ENCODE measurements at places on chromosomes 16 and 17.

DNA sequence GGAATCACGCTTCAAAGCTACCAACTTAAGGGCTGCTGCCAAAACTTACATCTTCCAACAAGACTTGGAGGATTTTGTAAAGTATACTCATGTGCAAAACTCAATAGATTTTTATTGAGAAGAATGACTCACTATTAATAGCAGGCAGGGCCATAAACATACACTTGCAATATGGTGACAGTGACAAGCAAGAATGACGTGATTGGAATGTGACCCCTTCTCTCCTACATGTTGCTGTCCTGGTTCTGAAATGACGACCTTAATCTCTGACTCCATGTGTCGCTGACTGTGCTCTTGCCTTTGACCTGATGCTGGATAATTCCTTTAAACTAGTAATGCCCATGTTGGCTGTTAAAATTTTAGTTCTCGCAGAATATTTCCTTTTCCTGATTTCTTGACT is 174.5 kb downstream of the PARN start:
- no peak overlapping the region for H3K4me3 ChIP-seq
- no peaks in the 10 kb centered on the region for H3K27me3 ChIP-seq
- H3K27ac ChIP-seq, result no peak overlapping the region
- no peaks in the 10 kb centered on the region for H3K36me3 ChIP-seq
- H3K4me1 ChIP-seq, result peaks cover 3% of the 10 kb centered on the region

GRCh38 chr17:78214706-78215061 is 631 bp downstream of the BIRC5 start:
- no peaks in the 10 kb centered on the region for H3K36me3 ChIP-seq
- peak overlapping the region; percentile 52 for H3K4me3 ChIP-seq
- H3K27me3 ChIP-seq, result no peaks in the 10 kb centered on the region
- H3K27ac ChIP-seq, result no peak overlapping the region

GRCh38 chr17:38657824-38658740 is 16.7 kb downstream of the EPOP start:
- no peak overlapping the region for H3K27ac ChIP-seq
- no peaks in the 10 kb centered on the region for H3K4me1 ChIP-seq
- H3K4me3 ChIP-seq, result no peak overlapping the region

- H3K27ac ChIP-seq, result no peak overlapping the region
- H3K27me3 ChIP-seq, result no peaks in the 10 kb centered on the region
- no peak overlapping the region for H3K4me3 ChIP-seq
These were observed 5.1 kb downstream of the MMD start for GRCh38 chr17:55416470-55417052.

GRCh38 chr17:62756198-62756597 is 51.9 kb downstream of the MARCHF10 start:
- no peaks in the 10 kb centered on the region for H3K36me3 ChIP-seq
- no peak for DNase-seq
- H3K4me3 ChIP-seq, result no peak overlapping the region
- no peaks in the 10 kb centered on the region for H3K27me3 ChIP-seq
- H3K27ac ChIP-seq, result no peak overlapping the region

GRCh38 chr17:31357091-31357490 is 34.4 kb upstream of the RAB11FIP4 start:
- no peak overlapping the region for H3K4me3 ChIP-seq
- H3K27ac ChIP-seq, result no peak overlapping the region
- no peaks in the 10 kb centered on the region for H3K4me1 ChIP-seq
- peaks cover 9% of the 10 kb centered on the region for H3K36me3 ChIP-seq

- no peaks in the 10 kb centered on the region for H3K27me3 ChIP-seq
- no peaks in the 10 kb centered on the region for H3K4me1 ChIP-seq
- H3K36me3 ChIP-seq, result no peaks in the 10 kb centered on the region
- no peak for DNase-seq
- H3K4me3 ChIP-seq, result no peak overlapping the region
These were observed 102.7 kb upstream of the DNAH9 start for GRCh38 chr17:11495613-11496012.

DNA sequence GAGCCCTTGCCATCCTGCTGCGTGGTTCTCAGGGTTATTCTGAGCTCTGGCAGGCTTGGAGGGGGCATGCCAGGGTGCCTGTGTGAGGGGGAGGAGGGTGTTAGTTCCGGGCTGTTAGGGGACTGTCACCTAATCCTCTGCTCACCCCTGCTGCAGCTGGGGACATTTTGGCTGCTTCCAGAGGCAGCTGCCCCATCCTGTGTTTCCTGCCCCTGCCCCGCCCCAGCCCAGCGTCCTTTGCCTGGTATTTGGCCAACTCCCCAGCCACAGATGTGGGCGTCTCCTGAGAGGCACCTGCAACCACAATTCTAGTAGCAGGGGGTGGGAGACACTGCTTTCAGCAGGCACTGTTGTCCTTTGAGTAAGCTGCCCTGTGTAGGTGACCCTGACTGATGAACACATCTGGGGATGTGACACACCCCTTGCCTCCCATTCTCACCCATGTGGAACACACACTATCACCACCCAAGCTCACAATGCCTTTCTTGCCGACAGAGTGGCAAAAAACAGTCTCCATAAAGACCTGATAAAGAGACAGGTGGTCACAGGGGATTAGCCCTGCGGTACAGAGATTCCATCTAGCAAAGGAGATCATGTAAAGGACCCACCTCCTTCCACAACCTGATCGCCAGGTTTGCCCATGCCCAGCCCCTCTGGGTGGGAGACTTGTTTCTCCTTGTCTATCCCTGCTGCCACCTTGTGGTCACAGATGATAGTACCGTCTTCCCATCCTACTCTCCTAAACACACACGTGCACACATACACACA is at the start of gene CHRNE:
TSS of gene CHRNE (minus strand) at position 48 of the 768 bp plus-strand sequence. CDS start at position 13, 35 bp downstream.
- DNase-seq, result peak; percentile 80
- H3K27ac ChIP-seq, result peak within 1 kb of the TSS; percentile 29
- no peaks in the 10 kb centered on the region for H3K4me1 ChIP-seq
- H3K27me3 ChIP-seq, result no peaks in the 10 kb centered on the region
- H3K4me3 ChIP-seq, result peak within 1 kb of the TSS; percentile 7

DNA sequence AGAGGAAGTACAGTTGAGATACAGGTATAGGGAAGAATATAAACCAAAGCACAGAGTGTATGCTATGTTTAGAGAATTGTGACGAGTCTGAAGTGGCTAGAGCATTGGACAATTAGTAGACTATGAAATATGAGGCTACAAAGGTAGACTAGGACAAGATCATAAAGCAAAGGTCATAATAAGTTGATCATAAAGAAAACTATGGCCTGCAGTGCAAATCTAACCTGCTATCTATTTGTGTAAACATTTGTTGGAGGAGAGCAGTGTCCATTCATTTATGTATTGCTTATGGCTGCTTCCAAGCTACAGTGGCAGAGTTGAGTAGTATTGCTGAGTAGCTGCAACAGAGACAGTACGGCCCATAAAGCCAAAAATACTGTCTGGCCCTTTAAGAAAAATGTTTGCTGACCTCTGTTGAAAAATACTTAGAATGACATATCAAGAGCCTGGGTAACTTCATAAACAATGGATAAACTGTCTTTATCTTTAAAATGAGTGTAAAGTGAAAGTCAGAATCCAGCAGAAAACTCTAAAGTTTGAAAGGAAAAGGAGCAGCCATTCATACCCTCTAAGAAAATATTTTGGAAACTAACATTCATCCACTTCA is 14.5 kb upstream of the OR1E2 start:
- H3K4me1 ChIP-seq, result no peaks in the 10 kb centered on the region
- DNase-seq, result no peak
- no peaks in the 10 kb centered on the region for H3K36me3 ChIP-seq

- H3K4me1 ChIP-seq, result peaks cover 33% of the 10 kb centered on the region
- DNase-seq, result peak; percentile 36
- H3K27ac ChIP-seq, result no peak overlapping the region
- H3K27me3 ChIP-seq, result no peaks in the 10 kb centered on the region
- H3K4me3 ChIP-seq, result no peak overlapping the region
These were observed 8.2 kb downstream of the CIITA start for GRCh38 chr16:10885246-10885645.

DNA sequence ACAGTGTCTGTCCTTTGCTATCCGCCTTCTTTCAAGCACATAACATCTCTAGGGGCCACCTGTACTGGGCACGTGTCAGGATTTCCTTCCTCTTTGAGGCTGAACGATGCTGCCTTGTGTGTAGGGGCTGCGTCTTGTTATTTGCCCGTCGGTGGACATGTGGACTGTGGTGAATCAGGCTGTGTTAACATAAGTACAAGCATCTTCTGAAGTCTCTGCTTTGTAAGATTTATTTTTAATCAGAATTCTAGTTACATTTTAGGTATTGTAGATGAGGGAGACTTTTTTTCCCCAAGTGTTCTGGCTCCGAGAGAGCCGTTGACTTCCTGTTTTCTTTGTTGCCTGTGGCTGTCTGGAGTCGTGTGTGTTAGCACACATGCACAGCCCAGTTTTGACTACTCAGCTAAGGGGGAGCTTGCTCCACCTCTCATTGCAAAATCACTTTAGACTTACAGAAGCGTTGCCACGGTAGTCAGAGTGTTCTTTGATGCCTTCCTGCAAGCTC is 26.1 kb downstream of the SPG7 start:
- peaks cover 19% of the 10 kb centered on the region for H3K4me1 ChIP-seq
- H3K36me3 ChIP-seq, result peaks cover 20% of the 10 kb centered on the region

DNA sequence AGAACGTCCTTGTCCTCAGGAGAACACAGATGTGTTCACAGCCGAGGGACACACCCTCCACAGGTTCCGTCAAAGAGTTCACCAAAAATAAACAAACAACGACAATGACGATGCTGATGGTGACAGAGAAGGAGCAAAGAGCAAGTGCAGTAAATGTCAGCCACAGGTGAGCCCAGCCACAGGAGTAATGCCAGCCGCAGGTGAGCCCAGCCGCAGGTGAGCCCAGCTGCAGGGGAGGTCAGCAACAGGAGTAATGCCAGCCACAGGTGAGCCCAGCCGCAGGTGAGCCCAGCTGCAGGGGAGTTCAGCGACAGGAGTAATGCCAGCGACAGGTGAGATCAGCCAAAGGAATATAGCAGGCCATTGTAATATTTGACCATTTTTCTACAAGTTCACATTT is 315.2 kb downstream of the FOXL1 start:
- H3K36me3 ChIP-seq, result no peaks in the 10 kb centered on the region
- H3K27me3 ChIP-seq, result no peaks in the 10 kb centered on the region
- DNase-seq, result no peak
- no peak overlapping the region for H3K27ac ChIP-seq

All from tibial nerve (tissue), 4 donors.